Activated CD4-positive, CD25-positive, alpha-beta regulatory T cell treated with anti-CD3 and anti-CD28 coated beads, Interleukin-2, amount 50 U/mL, for 72 hours (primary cell): ENCODE measurements at places on chromosomes 5 and 9.

DNA sequence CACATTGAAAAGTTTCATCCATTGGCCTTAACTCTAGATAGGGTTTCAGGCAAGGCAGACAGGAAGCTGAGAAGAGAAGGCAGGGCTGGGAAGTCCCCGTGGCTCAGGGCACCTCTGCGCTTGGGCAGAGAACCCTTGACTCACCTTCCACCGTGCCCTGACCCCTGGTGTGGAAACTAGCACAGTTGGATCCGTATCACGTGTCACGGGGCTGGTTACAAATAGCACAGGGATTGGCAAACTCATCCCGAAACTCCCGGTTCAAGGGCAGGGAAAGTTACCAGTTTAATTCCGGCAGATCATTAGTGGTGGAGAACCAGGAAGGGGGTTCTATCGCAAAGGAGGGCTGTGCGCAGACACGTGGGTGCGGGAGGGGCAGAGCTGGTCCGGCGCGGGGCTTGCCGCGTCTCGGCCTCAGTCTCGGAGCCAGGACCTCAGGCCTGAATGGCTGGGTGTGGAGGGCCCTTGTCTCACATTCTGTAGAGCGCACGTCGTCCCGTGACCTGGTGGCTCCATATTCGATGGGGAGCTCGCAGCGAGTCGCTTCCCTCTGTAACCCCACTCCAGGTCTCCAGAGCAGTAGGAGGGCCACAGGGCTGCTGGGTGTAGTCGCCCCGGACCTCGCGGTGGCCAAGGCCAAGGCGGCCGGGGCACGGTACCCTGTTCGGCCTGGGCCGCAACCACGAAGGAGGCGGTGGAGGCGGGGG lies 771 bp upstream of the TMEM171 start:
- DNase-seq, result no peak

DNA sequence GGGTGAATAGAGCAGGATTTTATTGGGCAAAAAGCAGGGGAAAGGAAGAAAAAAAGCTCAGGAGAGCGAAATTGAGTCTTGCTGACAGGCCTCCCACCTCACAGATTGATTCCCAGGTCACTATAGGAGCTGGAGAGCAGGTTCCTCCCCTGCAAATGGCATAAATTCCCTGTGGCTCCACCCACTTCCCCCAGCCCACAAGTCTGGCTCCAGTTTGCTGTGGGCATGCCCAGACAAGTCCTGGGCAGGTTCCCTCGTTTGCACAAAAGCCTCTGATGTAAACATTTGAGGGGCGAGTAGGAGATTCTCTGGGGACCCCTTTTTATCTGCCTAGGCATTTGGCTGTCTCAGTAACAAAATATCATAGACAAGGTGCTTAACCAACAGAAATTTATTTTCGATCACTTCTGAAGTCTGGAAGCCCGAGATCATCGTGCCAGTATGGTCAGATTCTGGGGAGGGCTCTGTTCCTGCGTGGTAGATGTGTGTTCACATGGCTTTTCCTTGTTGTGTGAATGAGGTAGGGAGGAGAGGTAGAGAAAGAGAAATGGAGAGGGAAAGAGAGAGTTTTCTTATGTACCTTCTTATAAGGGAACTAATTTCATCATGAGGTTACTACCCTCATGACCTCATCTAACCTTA lies 614.5 kb downstream of the MAT2B start:
- DNase-seq, result no peak

- no peak for DNase-seq
These were observed 181.3 kb upstream of the GNA14 start for GRCh38 chr9:77829420-77829819.

DNA sequence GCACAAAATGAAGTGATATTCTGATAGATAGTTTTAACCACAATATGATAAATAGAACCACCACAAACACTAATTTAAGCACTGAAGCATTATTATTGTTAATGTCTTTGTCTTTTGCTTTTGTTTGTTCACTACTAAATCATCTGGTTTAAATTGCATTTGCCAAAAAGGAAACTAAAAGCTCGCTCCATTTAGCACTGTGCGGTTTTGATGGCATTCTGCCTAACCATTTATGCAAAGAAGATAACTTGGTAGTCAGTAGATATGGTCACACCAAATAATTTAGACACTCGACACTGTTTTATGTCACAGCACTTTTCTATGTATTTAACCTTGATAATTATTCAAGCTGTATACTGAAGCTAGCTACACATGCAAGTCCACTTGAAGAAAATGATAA lies 849.8 kb upstream of the CDH6 start:
- no peak for DNase-seq

DNA sequence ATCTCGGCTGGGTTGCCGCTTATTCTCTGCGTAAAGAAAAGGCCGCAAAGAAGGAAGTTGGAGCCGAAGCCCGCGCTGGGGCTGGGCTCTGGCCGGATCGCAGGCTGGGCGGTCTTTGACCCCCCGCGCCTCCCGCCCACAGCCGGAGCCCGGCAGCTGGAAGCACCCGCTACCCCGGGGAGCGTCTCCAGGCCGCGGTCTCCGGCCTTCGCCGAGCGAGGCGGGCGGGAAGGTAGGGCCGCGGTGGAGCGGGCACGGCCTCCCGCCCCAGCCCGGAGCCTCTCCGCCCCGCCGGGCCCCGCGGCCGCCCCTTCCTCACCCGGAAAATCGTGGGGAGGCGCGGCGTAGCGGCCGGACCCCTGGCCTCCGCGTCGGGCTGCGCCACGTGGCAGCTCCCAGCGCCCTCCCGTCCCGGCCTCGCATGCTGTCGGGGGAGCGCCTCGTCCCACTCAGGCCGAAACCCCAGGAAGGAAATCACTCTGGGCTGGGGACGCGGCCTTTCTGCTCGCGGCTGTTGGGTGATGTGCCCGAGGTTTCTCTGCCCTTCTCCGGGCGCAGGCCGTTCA lies 12.0 kb downstream of the FOXD1 start:
- DNase-seq, result no peak

- no peak for DNase-seq
These were observed 55.6 kb downstream of the PIK3R1 start for GRCh38 chr5:68271124-68271523.
